Fibroblast of skin of right quadriceps (primary cell): ENCODE measurements at places on chromosomes 1 and 21.

GRCh38 chr1:162335126-162335525 lies 41.5 kb downstream of the SPATA46 start:
- no peak for DNase-seq

DNA sequence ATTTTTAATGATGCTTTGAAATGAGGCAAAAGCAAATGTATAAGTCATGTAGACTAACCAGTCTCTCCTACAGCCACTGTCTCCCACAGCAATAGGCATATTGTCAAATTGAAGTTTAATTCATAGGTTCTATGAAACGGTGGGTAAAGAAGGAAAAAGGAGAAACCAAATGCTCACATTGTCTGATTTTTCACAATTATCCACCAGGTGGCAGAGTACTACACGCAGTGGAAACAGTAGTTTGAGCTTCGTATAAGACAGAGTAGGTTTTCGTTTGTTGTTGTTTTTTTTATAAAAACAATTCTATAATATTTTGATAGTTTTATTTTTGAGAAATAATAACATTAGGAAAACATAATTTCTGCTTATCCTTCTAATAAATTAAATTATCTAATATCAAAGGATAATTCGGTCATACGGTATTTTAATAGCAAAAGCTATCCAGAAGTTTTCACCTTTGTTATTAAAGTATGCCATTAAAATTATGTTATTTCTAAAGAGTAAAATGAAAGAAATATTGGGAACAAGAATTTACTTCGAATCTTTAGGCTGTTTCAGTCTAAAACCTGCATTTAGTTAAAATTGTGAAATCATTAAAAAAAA lies 39.1 kb downstream of the TYW3 start:
- DNase-seq: peak; percentile 45

DNA sequence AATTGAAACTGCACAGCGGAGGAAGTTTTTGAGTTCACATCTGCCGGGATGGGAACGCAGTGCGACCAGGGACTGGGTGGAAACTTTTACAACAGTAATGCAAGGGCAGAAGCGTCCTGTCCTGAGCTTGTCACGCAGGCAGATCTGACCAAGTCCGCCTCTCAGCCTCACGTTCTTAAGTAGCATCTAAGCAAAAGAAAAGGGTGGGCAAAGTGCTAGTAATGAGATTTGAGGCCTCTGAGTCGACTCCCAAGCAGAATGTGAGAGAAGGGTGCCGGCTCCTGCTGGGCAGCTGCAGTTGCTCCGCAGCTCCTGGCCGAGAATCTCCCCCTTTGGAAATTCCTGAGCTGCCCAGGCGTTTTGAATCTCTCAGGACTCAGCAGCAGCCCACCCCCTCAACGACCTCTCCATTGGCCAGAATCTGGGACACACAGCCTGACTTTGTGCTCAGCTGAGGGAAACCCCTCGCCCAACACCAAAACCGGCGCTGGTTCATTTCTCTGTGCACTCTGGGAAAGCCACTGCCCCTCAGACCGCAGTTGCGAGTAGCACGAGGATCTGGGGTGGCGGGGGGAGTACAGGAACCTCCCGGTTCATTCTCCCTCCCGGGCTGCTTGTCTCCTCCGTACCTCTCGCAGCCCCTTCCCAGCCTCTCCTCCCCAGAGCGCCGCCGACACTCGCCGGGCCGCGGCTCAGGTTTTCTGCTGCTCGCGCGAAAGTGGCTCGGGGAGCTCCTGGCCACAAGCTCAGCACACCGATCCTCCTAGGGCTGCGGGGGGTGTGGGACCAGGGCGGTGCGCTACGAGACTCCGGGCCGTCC lies 913 bp upstream of the S1PR1 start:
- DNase-seq: peak; percentile 31

DNA sequence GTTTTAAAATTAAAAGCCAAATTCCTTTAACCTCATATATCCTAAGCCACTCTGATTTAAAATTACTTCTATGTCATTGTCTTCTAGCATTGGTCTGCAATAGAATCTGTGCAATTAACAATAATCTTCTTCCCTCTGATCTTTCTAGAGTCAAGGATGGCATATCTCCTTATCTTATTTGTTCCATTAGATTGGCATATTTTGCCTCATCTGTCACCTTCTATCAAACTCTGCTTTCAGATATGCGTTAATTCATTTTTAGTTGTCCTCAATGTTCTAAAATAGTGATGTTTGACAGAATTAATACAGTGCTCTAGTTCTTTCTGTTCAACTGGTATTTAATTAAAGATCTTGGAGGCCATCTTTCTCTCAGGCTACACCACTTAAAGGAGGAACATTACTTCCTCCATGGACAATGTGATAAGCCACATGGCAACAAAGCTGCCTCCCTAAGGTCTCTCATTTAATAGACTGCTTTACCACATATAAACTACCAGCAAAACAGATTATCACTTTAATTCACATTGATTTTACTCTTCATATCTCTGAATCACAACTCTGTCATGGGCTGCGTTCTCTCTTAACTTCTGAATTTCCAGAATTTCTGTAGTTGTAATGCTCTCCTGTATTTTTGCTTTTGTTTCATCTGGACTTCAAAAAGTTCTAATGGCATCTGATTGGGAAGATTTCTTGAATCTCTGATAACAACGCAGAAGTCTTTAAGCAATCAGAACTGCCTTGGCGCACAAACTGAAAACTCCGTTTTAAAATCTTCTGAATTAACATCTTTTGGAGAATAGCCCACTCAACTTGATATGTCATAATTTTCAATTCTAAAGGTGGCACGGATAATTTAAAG lies 2.8 kb downstream of the NRIP1 start:
- no peak for DNase-seq

GRCh38 chr1:181503171-181503810 lies 20.0 kb downstream of the CACNA1E start:
- DNase-seq: peak; percentile 7

DNA sequence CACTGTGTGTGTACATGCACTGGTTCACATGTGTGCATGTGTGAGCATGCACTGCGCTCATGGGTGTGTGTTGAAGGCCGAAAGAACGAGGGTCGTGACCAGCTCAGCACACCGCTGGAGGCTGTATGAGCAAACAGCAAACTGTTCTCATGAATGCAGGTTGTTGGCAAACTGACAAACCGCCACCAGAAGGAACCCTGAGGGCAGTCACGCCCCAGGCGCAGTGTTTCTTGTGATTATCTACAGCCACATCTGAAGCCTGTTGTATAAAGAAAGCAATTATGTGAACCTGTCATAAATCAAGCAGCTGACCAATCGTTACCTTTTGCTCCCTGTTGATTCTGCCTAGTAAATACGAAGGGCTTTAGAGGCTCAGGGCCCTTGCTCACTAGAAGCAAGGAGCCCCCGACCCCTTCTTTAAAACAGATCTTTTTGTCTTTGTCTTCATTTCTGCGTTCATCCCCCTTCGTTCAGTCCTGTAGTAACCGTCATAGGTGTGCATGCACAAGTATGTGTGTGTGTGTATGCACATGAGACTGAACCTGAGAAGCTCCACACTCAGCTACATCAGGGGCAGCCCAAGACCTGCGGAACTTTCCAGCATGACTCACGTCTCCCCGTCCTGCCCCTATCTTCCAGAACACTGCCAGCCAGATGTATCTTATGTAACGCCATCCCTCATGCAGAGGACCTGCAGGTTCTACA lies 16.8 kb upstream of the RIPK4 start:
- DNase-seq: peak; percentile 71

GRCh38 chr1:235947989-235948388 lies 81.3 kb upstream of the LYST start:
- no peak for DNase-seq

DNA sequence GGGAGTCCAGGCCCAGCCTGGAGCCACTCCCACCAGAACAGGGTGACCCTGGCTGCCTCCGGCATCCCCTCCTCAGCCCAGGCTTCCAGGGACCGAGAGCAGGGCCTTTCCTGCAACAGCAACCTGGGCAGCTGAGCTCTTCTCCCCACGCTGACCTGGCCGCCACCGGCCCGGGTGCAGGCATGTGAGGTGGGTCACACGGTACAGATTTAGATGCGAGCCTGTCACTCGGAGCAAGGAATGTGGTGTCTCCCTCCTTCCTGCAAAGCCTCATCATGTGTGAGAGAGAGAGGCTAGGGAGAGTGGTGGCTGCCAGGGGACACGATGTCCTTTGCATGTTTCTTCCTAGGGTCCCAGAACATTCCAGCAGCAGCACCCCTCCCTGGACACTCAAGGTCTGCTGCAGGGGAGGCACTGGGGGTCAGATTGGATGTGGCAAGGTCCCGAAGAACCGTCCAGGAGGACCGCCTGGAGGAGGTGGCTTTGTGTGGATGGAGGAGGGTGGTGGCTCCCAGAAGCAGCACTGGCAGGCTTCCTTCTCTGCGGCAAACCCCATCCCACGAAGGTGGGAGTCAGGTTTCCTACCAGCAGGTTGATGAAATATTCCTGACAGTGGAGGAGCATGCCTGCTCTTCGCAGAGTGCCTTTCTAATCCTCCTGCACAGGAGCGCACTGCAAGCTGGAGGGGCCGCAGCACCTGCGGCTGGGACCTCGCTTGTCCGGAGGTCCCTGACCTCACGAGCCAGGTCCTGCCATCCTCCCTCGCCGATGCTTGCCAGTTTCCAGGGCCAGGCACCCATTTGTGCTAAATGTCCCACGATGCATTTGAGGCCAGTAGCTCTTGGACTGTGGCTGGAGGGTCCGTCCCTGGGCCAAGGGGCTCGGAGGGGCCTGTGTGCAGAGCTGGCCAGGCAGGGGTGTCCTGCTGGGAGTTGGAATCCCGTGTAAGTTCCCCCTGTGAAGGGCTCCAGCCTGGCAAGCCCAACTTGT lies 68.4 kb downstream of the PRDM16 start:
- no peak for DNase-seq

DNA sequence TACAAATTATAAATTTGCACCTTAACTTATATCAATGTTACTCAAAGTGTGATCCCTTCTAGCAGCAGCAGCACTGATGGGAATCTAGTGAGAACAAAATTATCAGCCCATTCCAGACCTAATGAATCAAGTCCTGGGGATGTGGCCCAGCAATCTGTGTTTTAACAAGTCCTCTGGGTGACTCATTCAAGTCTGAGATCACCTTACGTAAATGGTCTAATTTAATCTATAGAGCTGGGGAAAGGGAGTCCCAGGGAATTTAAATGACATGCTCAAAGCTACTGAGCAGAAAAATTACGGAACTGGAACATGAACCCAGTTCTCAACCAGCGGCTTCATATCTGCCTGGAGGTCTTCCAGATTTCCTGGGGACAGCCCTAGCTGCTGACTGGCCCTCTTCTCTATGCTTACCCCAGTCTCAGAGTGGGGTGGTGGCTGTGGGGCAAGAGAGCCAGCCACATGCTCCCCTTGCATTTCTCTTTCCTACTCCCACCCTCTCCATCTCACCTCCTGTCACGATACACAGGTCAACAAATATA lies 220.0 kb downstream of the TM2D1 start:
- DNase-seq: peak; percentile 52

- no peak for DNase-seq
Observed at GRCh38 chr1:76868916-76869315, 1.6 kb downstream of the ST6GALNAC5 start.

- DNase-seq: no peak
Observed at GRCh38 chr1:207962716-207963426, 51.9 kb upstream of the CD34 start.

DNA sequence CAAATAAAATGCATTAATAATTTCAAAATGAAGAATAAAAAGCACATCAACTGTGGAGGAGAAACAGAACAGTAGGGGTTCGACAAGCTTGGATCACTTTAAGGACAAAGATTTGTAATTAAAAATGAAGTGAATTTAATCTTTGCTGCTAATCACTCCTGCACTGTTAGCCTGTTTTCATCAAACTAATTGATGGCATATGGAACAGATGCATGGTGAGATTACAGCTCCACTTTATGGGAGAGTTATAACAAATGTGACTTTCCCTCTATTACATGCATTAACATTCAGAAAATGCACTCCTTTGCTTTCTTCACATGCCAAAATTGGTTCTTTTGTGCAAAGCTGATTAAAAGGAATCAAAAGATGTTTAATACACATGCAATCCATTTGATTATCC lies 207.2 kb upstream of the C21orf91 start:
- DNase-seq: no peak

DNA sequence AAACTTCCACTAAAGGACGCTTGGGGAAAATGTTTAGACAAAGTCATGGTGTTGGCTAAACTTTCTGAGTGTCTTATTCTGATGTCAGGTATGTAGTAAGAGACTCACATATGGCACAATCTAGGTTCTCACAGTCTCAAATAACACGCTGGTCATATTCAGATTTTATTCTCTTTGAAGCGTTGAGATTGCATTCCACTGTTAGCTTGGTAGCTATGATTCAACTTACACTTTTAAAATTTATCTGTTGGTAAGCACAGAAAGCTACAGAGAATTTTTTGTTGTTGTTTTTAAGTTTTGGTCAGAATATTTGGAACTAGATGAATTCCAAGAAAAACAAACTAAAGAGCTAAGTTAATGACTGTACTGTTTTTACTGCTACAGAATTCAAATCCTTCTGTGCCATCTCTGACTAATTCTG lies 126.7 kb downstream of the PRRX1 start:
- peak; percentile 48 for DNase-seq

DNA sequence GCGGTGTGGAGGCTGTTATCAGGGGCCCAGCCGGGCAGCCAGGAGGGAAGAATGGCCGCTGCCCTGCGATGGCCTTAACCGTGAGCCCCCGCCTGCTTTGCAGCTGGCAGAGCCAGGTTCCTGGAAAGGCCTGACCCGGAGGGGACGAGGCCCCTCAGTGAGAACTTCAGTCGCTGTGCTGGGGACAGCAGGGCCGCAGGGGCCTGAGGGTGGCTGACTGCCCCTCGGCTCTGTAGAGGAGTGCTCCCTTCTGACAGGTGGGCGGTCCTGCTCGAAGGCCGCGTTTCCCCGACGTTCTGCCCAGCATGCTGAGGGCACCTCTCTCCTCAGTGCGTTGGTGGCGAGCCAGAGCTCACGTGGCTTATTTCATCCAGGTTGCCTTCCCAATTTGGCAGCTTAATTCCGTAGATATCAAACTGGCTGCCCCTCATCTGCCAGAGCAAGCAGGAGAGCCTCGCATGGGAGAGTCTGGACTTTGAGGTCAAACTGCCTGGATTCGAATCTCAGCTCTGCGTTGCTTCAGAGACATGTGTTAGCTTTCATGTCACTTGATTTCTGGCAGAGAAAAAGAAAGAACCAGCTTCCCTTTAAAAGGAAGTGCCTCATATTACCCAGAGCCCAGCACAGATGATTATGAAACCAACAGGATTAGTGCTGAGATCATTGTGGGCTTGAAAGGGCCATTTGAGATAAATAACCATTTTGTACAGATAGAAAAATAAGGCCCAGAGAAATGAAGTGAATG lies 239.8 kb downstream of the SDCCAG8 start:
- DNase-seq: peak; percentile 53

DNA sequence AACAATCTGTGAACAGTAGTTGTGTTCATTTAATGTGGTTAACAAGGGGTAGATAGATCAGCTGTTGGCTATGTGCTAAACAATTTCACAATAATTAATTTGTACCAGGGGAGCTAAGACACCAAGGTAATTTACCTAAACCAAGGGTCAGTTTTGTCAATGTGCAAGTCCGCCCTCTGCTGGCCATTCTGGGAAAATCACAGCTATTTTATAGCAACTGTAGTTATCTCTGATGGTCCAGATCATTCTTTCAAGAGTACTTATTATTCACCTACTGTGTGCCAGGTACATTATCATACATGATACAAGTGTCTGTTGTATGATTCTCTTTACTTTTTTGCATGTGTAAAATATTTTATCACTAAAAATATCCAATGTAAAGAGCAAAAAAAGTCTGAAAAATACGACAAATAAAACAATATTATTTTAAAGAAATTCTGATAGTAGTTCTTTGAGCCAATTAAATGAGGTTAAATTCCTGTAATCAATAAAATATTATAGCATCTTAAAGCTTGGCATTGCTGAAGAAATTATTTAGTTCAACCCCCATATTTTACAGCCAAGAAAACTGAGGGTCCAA lies 312.3 kb upstream of the FAM78B start:
- DNase-seq: peak; percentile 15
